ENCODE measurements at places on chromosomes 11 and 22.

GRCh38 chr11:64144587-64145472 lies 21.1 kb downstream of the MACROD1 start:
- H3K36me3 ChIP-seq, result no peaks in the 10 kb centered on the region
- H3K27ac ChIP-seq, result no peak overlapping the region
- H3K27me3 ChIP-seq, result no peaks in the 10 kb centered on the region
- DNase-seq, result no peak
- no peaks in the 10 kb centered on the region for H3K4me1 ChIP-seq

GRCh38 chr22:17925431-17925841 lies 98.9 kb downstream of the MICAL3 start:
- no peak overlapping the region for H3K4me3 ChIP-seq
- no peaks in the 10 kb centered on the region for H3K27me3 ChIP-seq
- no peak overlapping the region for H3K27ac ChIP-seq

DNA sequence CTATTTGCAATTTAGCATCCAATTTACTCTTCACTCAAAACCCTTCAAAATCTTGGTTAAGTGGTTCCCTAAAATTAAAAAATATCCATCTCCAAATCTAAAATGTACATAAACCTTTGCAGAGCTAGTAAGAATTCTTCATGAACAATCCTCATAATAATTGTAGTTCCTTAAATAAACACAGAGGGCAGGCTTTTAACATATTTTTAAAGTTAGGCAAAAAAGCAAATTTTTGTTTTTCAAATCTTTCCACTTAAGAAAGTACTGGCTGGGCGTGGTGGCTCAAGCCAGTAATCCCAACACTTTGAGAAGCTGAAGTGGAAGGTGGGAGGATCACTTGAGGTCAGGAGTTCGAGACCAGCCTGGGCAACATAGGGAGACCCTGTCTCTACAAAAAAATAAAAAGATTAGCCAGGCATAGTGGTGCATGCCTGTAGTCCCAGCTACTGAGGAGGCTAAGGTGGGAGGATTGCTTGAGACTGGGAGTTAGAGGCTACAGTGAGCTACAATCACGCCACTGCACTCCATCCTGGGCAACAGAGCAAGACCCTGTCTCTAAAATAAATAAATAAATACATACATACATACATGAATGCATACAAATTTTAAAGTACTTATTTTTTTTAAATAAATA lies 25.1 kb upstream of the PLAAT3 start:
- no peak overlapping the region for H3K4me3 ChIP-seq
- H3K27me3 ChIP-seq, result no peaks in the 10 kb centered on the region
- no peak overlapping the region for H3K27ac ChIP-seq
- DNase-seq, result no peak
- no peaks in the 10 kb centered on the region for H3K4me1 ChIP-seq

DNA sequence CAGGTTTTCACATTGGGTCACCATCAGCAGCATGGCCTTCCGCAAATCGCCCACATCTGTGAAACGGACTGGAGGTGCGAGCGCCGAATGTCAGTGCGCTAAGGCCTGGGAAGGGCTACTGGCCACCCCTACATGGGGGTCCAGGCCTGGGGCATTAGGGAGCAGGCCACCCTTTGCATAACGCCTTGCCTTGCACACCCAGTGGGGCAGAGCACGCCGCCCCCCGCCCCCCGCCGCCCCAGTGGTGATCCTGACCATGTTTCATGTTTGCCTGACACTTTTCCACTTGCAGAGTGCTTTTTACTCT lies 2.6 kb downstream of the GRK2 start:
- peaks cover 57% of the 10 kb centered on the region for H3K4me1 ChIP-seq
- H3K27me3 ChIP-seq, result no peaks in the 10 kb centered on the region
- peak overlapping the region; percentile 85 for H3K27ac ChIP-seq
- peak overlapping the region; percentile 12 for H3K4me3 ChIP-seq
- no peaks in the 10 kb centered on the region for H3K36me3 ChIP-seq

DNA sequence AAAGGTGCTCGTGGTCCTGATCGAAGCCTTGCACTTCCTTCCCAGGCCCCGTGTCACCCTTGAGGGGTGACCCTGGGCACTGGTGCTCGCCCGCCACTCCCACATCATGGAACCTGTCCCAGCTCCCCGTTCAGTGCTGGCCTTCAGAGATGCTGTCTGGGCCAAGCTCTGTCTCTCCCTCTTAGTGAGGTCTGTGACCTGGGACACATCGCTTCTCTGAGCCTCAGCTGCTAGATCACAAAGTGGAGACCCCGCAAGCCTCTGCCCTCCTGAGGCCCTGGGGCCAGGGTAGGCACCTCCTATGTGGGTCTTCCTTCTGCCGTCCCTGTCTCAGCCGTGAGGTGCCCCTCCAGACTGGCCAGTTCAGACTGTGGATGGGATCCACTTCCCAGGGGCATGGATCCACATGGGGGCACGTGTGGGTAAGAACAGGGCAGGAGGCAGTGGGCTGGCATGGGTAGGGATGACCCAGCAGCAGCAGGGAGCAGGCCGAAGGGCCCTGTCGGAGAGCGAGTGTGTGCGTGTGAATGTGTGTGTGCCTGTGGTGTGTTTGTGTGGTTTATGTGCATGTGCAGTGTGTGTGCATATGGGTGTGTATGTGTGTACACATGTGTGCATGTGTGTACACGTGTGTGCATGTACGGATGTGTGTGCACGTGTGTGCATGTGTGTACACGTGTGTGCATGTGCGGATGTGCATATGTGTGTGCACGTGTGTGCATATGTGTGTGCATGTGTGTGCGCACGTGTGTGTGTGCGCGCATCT lies 1073.7 kb downstream of the BRD1 start:
- no peak overlapping the region for H3K27ac ChIP-seq
- no peak for DNase-seq
- H3K36me3 ChIP-seq, result peaks cover 9% of the 10 kb centered on the region
- no peaks in the 10 kb centered on the region for H3K27me3 ChIP-seq

DNA sequence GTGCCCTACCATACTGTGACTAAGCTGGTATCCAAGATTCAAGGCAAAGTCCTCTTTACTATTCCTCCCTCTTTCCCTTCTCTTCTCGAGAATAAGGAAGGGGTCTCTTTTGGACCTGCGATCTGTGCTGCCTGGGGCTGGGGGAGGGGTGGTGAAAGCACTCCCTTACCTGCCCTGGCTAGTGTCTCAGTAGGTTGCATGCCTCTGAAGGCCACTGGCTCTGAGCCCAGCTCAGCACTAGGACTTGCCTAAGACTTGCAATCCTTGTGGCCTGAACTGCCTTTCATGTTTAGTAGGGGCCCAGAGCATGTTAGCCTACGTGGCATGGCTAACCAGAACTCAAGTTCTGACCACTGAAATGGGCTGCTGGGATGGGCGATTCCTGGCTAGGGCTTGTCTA lies 13.0 kb upstream of the REXO2 start:
- no peak overlapping the region for H3K4me3 ChIP-seq
- H3K36me3 ChIP-seq, result no peaks in the 10 kb centered on the region
- H3K27me3 ChIP-seq, result no peaks in the 10 kb centered on the region
- H3K27ac ChIP-seq, result no peak overlapping the region
- DNase-seq, result no peak

DNA sequence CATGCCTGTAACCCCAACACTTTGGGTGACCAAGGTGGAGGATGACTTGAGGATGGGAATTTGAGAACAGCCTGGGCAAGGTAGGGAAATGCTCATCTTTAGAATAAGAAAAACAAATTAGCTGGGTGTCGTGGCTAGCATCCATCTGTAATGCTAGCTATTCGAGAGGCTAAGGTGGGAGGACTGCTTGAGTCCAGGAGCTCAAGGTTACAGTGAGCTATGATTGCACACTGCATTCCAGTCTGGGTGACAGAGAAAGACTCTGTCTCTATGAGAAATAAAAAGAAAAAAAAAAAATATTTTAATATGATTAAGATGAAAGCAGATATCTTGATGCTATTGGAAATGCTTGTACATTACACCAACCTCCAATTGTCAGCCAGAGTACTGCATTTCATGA lies 28.6 kb upstream of the DDX10 start:
- H3K36me3 ChIP-seq, result no peaks in the 10 kb centered on the region
- H3K4me3 ChIP-seq, result no peak overlapping the region
- no peak for DNase-seq
- no peaks in the 10 kb centered on the region for H3K4me1 ChIP-seq
- no peaks in the 10 kb centered on the region for H3K27me3 ChIP-seq
